ENCODE measurements at places on chromosomes 5 and 9.

GRCh38 chr5:174793684-174794328, 69.4 kb downstream of the MSX2 start:
- ATAC-seq: no peak

DNA sequence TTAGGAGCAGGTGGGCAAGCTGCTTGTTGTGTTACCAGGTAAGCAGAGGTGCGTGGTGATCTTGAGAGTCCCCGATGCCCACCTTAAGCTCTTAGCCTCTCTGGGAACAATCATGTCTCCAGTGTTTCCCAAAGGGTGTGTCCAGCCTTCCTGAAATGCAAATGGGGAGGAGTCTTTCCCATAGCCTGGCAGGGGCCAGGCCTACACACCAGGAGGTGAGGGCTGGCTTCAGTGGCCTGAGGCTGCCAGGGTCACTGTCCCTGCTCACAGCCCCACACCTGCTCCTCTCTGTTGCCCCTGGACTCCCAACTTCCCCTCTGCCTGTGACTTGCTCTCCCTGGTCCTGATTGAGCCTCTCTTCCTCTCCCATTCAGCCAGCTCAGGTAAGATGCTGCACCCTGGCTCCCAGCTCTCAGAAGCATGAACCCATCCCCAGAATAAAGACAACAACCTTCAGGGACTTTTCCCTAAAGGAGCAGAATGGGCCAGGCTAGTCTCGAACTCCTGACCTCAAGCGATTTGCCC, 65.7 kb upstream of the PHYKPL start:
- no peak for ATAC-seq

DNA sequence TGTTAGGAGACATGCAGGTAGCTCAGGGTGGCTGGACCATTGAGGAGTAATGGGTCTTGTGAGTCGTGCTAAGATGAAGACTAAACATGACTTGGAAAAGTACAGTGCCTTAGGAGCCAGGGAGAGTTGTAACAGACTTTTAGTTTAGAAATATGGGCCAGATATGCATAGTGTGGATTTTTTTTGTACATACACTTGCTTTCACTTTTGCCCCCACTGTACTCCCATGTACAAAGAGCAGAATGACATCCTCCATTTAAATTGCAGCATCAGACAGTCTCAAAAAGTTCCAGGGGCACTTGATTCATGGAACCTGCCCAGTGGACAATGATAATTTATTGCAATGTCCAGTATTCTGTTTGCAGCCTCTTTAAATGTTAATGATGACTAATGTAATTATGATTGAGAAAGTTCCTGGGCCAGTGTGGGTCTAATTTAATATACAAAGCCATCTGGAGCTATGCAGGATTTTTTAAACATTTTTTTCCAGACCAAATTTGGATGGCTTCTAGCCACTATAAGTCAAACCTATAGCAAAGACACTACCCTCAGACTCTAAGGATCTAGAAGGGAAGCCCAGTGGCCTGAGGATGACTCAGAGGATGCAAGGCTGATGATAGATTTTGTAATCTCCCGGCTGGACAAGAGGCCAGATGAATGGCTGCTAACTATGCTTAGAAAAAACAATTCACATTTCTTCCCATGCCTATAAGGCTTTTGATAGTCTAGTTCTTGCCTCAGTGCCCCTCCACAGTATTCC, 80.1 kb downstream of the TRPC7 start:
- no peak for ATAC-seq

DNA sequence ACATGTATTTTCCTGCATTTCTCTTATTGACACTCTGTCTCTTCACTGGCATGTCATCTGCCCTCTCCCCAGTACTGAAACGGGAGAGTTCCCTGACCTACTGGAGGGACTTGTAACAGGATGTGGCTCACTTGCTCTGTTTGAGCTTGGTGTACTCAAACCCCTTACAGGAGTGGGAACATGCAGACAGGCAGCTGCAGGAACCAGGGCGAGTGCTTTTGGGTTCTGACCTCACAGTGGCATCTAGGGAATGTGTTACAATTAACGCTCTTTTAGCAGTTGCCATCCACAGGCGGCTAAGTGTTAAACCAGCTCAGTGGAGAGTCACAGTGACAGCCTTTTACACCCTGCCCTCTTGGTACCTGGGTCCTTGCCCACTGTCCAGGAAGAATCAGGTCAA, 300.3 kb upstream of the GRAMD2B start:
- ATAC-seq: no peak

DNA sequence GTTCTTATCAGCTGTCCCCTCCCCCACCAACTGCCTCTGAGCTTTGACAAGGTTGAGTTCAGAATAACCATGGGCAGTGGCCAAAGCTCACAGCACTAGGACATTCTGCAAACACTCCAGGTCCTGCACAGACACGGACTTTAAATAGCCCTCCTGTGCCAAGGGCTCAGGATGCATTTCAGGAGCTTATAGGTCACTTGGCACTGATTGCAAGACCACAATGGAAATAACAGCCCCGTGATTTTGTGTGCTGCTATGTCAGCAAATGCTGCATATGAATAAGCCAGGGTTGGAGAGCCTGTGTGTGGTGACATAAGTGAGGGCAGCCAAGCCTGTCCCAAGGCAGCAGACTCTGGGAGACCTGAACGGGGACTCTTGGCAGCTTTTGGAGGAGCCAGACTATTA, 150.7 kb downstream of the DMRT2 start:
- no peak for ATAC-seq

DNA sequence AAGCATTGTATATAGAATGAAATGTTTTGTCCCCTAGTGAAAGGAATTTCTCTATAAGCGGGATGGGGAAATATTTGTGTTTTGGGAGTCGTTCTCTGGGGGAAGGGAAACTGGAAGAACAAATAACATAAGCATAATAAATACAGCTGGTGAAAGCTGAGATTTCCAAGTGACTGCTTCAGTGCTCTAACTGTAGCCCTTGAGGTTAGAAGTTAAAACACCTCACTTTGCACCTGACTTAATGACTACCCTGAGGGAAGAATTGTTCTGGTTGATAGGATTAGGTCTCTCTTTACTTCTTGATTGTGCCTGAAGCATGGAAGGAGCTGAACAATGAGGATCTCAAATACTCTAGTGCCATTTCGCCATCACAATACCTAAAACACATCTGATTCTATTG, 307.4 kb downstream of the MAN2A1 start:
- no peak for ATAC-seq

- no peak for ATAC-seq
These were observed 117.8 kb upstream of the SARDH start for GRCh38 chr9:133855802-133856521.

- ATAC-seq: no peak
These were observed 56.9 kb downstream of the ZNF618 start for GRCh38 chr9:113932906-113933584.

DNA sequence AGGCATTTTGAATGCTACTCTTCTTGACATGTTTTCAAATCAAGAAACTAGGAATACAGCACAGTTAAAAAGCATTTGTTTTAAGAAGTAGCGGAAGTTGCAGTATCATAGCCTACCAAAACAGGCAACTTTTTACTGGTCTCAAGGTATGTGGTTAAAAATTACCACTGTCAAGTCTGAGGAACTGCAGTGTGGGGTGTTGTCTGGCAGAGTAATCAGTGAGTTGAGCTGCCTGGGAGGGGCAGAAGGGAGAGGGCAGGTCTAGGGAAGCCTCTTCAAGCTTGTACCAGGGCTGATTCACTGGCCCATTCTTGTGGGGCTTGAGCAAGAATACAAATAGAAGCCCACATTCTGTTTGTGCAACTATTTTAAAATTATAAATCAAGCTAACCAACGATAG, 42.4 kb upstream of the SV2C start:
- no peak for ATAC-seq

- ATAC-seq: no peak
These were observed 201.2 kb downstream of the ACTL7B start for GRCh38 chr9:108654566-108654965.

DNA sequence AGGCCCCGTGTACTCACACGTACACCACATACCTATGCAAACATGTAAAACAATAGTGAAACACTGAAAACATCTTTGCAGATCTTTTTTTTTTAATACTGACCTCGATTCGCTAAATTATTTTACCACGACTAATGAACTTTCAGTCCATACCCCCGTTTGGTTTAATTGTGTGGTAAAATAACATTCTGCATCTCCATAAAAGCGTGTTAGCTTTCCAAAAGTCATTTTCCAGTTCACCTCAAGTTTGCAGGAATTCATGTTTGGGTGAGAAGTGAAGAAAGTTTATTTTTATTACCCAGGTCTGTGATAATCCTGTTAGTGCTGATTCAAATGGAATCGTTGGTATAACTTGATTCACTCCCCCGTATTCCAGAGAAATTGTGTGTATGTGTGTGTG, 652 bp downstream of the ARSK start:
- ATAC-seq: no peak

GRCh38 chr5:157285310-157286035, 19.6 kb downstream of the CYFIP2 start:
- no peak for ATAC-seq

- ATAC-seq: no peak
These were observed 43.7 kb downstream of the RASGRF2 start for GRCh38 chr5:81003811-81004386.

DNA sequence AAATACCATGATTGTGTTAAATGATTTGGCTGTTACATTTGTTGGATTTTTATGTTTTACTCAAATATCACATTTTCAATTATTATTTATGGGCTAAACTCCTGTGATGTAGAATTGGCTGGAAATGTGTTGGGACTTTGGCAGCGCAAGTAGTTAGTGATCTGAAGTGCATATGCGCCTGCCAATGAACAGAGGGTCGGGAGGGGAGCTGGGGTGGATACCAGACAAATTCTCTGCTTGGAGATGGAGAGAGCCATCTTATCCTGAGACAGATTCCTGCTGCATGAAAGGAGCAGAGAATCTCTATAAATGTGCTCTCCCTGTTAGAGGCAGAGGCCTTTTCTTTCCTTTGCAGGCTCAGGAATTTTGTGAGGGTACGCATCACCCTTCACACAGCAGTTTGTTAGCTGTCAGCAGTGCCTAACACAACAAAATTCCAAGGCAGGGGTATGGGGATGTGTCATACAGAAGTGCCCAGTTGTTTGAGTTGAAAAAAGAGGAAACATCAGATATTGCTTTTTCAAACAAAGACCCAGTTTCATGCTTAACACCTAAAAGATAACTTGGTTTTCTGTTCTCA, 489.1 kb downstream of the CSNK1G3 start:
- ATAC-seq: no peak

- no peak for ATAC-seq
These were observed 73.7 kb downstream of the PPARGC1B start for GRCh38 chr5:149803641-149804468.

DNA sequence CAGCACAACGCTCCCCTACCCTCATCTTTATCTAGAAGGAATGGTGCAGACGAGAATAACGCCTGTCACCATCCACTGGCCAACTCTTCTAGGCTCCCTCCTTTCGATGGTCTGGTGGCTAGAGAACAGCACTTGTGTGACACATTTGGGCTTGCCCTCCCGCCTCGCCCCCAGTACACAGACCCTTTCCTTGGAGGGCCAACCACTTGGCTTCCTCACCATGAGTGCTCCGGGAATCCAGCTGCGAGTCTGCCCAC, 1.4 kb downstream of the GNAQ start:
- no peak for ATAC-seq

DNA sequence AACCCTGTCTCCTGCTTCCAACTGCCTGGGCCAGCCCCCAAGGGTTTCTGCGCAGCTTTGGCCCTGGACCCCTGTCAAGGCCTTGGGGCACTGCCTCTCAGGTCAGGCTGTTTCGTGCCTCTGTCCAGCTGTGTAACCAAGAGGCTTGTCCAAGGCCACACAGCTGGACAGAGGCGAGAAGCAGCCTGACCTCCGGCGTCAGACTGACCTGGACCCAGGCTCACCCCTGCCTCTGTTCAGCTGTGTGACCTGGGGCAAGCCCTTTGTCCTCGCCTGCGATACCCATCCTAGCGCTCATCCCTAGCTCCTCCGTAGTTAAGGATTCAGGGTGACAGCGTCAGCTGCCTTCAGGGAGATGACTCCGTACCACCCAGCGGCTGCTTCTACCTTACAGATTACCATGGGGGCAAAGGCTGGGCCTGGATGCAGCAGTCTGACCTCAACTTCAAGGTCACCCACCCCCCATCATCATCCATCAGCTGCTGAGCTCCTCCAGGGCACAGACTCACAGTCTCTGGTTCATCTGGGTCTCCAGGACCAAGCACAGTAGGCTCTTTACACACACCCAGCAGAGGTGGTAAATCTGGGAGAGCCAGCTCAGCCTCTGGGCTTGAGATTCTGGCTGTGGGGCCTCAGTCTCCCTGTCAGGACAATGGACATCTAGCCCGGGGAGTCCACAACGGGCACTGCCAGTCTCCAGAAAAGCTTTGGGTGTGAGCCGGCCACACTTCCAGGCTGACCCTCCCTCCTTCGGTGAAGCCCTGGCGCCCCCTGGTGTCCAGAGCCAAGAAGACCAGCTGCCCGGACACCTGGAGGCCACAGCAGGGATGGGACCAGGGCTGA, 7.9 kb downstream of the AK1 start:
- ATAC-seq: peak; percentile 72

GRCh38 chr5:43191740-43192557, at the start of gene NIM1K:
Gene NIM1K (plus strand): TSS chr5:43192225. CDS start chr5:43245776, 53,551 bp downstream.
- peak; percentile 50 for ATAC-seq

GRCh38 chr9:81906671-81907070, 21.6 kb upstream of the SPATA31D4 start:
- ATAC-seq: no peak

GRCh38 chr5:179901462-179901861, 6.2 kb downstream of the TBC1D9B start:
- ATAC-seq: no peak

- no peak for ATAC-seq
These were observed 37.3 kb downstream of the KCTD16 start for GRCh38 chr5:144207875-144208444.

DNA sequence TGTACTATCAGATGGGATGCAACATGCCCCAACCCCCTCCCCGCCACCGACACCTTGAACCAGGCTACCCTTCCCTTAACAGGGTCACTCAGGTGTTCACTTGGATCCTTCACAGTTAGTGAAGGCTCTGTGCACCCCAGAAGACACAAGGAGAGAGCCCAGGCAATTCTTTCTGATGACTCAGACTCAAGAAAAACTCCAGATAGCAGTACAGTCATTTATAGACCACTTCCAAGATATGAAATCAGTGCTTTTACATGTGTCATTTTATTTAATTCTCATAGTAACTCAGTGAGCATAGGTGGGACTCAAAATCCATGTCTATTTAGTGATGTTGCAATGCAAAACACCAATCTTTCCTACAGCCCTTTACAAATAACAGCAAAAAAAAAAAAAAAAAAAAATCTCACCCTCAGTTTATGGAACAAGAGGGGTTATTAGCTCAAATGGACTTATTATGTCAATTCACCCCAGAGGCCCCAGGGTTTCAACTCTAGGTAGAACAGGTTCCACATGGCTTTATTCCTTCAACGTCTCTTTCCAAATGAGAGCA, 71.9 kb downstream of the FOXD1 start:
- no peak for ATAC-seq

All from activated CD4-positive, CD25-positive, alpha-beta regulatory T cell treated with anti-CD3 and anti-CD28 coated beads, Interleukin-2, amount 50 U/mL, for 24 hours (primary cell).